SHP77 treated with DMSO at 0.1 percent for 48 hours (cell line): ENCODE measurements at places on chromosomes 4 and X.
A peak's percentile ranks its signal among the peaks of the same experiment; 100 is the strongest.

GRCh38 chr4:104971462-104971861 is 175.2 kb upstream of the TET2 start:
- DNase-seq: no peak

GRCh38 chr4:151165205-151166000 is 66.0 kb downstream of the RPS3A start:
- no peak for DNase-seq

GRCh38 chr4:4472344-4472958 is 69.4 kb downstream of the STX18 start:
- no peak for DNase-seq

- no peak for DNase-seq
Measured at GRCh38 chr4:94036964-94037363, 170.7 kb upstream of the SMARCAD1 start.

DNA sequence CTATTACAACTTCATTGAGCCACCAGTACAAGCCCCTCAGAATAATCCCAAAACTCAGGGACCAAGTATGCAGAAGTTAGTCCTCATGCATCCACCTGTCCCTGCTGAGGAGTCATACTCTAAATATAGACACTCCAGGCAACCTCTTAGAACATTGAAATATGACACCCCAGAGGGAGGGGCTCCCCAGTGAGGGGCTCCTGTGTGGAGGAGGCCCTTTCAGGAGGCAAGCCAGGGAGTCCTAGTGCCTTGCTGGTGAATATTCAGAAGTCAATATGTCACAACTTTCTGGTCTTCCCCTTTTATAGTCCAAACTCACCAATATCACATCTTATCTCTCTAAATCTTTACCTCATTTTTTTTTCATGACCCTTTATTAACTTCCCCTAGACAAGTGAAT is 1.6 kb upstream of the ARMCX6 start:
- DNase-seq: peak; percentile 1

GRCh38 chr4:52833941-52834525 is 28.1 kb upstream of the RASL11B start:
- no peak for DNase-seq

DNA sequence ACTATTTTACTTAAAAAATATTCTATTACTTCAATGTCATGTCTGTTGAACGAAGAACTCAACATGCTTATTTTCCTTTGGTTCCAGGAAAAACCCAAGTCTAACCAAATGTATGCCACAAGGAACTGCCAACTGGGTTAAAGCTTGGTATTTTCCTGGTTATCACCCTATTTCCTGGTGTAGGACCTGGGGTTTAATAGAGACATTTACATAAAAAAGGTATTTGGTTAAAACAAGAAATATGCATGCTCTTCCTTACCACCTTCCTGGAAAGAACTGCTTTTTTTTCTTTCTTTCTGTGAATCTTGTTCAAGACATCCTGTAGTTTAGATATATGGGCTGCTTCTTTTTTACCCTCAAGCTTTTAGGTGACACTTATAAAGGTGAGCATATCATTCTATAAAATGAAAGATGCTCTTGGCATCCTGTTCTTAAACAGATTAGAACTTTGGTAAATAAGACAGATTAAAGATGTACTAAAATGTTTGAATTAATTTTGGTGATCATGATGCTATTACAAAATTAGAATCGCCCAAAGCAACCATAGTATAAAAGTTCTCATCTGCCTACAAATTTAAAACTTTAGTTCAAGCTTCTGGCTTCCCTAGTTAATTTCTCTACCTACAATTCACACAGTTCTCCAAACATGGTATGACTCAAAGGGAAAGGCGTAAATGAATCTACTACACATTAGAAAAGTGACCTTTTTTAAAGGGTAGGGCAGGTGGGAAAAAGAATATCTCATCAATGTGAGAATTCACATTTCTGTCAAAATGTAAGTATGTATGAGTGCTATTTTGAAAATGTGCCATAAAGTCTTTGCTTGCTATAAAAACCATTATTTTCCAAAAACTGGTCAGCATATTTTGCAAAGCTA is 103.5 kb downstream of the CNOT6L start:
- DNase-seq: no peak

DNA sequence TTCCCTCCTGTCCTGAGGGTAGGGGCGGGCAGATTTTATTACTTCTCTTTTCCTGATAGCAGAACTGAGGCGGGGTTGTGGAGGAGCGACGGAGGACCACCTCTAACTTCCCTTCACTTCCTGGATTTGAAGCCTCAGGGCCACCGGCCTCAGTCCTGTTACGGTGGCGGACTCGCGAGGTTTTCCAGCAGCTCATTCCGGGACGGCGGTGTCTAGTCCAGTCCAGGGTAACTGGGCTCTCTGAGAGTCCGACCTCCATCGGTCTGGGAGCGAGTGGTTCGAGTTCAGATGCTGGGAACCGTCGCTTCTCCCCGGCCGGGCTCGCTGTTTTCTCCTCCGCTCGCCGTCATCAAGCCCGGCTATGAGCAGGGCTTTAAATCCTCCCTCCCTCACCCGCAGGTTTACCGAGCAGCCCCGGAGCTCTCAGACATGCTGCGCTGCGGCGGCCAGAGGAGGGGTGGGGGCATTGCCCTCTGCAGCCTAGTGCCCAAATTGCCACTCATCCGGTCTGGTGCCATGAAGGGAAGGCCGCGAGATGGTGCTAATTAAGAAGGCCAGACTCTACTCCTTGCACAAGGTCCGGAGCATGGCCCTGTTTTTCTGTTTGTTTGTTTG is 23.3 kb downstream of the HAND2 start:
- no peak for DNase-seq

GRCh38 chr4:137378821-137379220 is 153.5 kb downstream of the PCDH18 start:
- no peak for DNase-seq
